ENCODE measurements at places on chromosomes 11 and 22.
A peak's percentile ranks its signal among the peaks of the same experiment; 100 is the strongest.

GRCh38 chr11:131544591-131544990 lies 174.2 kb downstream of the NTM start:
- DNase-seq: no peak

DNA sequence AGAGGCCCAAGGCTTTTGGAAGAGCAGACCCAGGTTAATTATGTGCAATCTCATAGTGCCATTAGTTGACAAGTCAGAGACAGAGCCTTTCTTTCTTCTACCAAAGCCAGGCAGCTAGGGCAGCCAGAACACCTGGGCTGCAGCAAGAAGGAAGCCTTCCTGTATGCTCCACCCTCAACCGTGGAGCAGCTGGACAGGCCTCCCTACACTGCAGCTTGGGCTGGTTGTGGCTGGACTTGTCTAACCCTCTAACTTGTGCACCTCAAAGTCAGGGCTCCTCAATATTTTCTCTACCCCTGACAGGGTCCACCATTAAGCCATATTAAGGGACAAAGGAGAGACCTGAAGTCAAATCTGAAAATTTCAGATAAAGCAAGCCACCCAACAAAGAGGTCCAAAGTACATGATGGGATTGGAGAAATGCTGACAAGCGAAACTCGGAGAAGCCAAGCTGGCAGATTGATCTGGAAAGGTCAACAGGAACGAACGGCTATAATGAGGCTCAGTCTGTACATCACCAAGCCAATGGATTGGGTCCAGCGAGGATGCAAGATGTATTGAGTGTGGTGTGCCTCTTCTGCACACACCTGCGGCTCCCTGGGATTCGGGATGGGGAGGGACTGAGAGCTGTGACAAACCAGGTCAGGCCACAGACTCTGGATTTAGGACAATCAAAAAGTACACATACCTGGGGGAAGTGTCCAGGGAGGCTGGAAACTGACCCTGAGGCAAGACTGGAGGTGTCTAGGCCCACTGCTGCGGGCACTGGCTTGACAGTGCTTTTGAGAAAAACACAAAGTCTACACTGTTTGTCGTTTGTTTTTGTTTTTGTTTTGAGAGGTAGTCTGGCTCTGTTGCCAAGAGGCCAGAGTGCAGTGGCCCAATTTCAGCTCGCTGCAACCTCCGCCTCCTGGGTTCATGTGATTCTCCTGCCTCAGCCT lies 11.7 kb upstream of the SLC43A3 start:
- no peak for DNase-seq

DNA sequence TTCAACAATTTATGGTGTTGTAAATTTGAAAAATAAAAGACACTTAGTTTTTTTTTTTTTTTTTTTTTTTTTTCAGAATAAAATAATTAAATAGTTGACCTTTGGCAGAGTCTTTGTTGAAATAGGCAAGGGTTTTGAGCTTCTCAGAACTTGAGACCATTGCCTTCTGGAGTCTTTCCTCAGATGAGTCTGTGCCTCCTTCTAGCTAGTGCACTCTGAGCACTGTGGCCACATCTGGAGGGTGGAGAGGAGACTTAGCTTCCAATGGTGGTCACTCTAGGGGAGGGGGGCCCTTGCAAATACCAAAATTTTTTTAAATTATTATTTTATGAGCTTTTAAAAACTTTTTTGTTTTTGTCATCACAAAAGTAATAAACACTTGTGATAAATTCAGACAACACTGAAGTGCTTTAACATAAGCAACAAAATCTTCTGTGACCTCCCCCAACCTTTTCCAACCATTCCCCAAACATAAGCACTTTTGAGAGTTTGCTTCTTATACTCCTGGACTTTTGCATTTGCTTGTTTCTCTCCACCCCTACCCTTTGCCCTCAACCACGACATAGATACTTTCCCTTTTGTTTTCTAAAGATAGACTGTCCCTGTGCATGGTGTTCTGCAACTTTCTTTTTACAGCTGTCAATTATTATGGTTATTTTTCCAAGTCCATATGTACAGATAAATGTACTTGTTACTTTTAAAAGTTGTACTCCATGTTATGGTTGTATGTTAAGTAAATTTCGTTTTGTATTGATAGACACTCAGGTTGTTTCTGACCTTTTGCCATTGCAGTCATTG lies 41.1 kb downstream of the BMAL1 start:
- no peak for DNase-seq

DNA sequence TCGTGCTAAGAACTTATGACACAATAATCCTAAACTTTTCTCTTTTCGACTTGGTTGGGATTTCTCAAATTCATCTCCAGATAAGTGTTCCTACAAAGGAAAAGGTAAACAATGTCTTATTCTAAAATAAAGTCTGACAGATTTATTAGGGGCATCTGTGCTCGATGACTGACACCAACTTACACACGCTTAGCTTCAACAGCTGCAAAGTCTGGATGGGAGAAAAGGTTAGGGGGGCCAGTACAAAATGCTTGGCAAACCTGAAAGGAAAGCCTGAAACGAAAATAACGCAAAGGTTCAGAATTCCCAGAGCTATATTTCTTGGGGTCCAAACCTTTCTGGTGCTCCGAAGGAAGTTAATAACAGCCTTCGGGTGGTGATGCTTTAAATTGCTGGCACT lies 3.4 kb downstream of the E2F8 start:
- no peak for DNase-seq

- peak; percentile 24 for DNase-seq
Measured at GRCh38 chr11:45665206-45665932, at the start of gene CHST1. CHST1 (minus strand) TSS chr11:45665622; CDS start chr11:45650923, 14,699 bp downstream.

- no peak for DNase-seq
Measured at GRCh38 chr22:36772451-36772850, 3.5 kb downstream of the IFT27 start.

- DNase-seq: no peak
Measured at GRCh38 chr11:108620958-108621772, 27.6 kb upstream of the EXPH5 start.

GRCh38 chr11:44950625-44951476 lies at the start of gene TP53I11:
TP53I11 (minus strand) TSS chr11:44950883; CDS start chr11:44938335, 12,548 bp downstream.
- DNase-seq: peak; percentile 92
